ENCODE measurements at places on chromosomes 6 and 20.

DNA sequence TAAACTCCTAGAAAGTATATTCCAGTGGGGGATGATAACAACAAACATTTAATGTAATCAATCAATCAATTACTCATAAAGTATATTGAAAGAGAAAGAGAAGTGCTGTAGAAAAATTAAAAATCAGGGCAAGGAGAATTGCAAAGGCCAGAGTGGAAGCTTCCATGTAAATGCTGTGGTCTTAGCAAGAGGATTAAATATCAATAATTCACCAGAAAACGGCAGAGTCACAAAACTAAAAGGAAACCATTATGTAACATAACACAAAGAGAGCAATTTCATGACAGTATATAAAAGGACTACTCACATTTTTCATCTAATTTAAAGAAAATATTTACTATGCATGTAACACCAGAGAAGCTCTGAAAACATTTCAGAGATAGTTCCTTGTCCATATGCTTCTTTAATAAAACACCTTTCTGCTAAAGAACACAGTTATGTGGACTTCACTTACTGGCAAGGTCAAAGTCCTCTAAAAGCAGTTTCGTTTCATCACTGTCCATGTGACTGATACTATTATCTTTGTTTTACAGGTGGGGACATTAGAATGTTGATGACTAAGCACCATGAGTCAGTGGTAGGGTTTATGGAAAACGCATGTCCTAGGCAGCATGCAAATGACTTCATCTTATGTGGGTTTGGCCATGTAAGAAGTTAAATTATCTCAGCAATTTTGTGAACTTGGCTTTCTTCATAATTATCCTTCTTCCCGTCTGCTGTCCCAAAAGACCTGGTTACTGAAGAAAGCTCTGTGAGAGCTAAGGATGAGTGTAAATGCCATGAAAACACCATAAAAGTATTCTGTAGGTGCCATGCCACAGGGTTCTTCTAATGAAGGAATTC is 185.8 kb upstream of the TENT5A start:
- DNase-seq, result no peak

GRCh38 chr6:39050453-39051112 is 2.0 kb downstream of the GLP1R start:
- no peak for DNase-seq

GRCh38 chr6:36907781-36908180 is 22.0 kb downstream of the C6orf89 start:
- DNase-seq, result no peak

- DNase-seq, result no peak
Measured at GRCh38 chr6:84967389-84967788, 203.0 kb upstream of the TBX18 start.

- DNase-seq, result no peak
Measured at GRCh38 chr6:153032255-153032882, 29.9 kb upstream of the MTRF1L start.

DNA sequence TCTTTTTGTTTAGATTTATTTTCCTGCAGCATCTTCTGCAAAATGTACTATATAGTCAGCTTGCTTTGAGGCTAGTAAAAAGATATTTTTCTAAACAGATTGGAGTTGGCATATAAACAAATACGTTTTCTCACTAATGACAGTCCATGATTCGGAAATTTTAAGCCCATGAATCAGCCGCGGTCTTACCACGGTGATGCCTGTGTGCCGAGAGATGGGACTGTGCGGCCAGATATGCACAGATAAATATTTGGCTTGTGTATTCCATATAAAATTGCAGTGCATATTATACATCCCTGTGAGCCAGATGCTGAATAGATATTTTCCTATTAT is 3.2 kb downstream of the FOXC1 start:
- no peak for DNase-seq

DNA sequence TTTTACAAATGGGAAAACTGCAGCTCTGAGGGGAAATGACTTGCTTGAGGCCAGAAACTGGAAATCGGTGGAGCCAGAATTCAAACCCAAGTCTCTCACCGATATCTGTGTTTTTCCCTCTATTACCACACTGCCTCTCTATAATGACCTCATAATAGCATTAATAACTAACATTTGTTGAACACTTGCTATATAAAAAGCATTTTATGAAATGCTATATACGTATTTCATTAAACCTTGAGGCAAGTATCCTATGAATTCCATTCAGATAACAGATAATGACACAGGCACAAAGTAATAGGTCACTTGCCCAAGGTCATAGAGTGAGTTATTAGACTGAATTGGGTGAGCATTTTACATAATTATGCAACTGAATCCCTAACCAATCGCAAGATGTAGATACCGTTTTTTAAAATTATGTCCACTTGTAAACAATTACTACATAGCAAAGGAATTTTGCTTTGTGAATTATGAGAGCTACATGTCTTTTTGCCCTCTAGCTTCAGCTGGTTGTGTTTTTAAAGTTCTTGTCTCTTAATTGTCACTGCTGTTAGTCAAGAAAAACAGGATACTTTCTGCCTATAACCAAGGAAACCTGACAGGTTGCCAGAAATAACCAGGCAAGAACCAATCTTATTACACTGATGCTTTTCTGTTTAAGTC is 4.7 kb downstream of the DSN1 start:
- no peak for DNase-seq

DNA sequence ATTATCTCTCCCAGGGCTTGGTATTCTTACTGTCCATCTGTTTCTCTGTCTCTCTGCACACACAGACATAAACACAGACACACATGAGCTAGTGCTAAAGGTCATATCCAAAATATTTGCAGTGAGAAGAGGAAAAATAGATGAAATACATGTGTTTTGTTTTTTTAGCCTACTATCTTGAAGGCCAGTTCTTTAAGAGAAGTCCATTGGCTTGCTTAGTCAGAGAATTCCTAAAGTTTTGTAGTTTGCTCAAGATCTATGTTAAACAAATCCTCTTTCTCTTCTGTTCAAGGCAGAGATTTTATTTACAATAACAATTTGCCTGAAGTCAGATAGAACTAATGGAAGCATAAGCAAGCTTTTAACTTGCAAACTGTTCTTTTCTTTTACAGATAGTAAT is 120.0 kb upstream of the AKIRIN2 start:
- no peak for DNase-seq

GRCh38 chr6:1187293-1188131 is 124.4 kb upstream of the FOXQ1 start:
- DNase-seq, result no peak

GRCh38 chr6:1346558-1347091 is 34.7 kb downstream of the FOXQ1 start:
- no peak for DNase-seq

- no peak for DNase-seq
Measured at GRCh38 chr20:63028461-63028921, 21.7 kb upstream of the BHLHE23 start.

DNA sequence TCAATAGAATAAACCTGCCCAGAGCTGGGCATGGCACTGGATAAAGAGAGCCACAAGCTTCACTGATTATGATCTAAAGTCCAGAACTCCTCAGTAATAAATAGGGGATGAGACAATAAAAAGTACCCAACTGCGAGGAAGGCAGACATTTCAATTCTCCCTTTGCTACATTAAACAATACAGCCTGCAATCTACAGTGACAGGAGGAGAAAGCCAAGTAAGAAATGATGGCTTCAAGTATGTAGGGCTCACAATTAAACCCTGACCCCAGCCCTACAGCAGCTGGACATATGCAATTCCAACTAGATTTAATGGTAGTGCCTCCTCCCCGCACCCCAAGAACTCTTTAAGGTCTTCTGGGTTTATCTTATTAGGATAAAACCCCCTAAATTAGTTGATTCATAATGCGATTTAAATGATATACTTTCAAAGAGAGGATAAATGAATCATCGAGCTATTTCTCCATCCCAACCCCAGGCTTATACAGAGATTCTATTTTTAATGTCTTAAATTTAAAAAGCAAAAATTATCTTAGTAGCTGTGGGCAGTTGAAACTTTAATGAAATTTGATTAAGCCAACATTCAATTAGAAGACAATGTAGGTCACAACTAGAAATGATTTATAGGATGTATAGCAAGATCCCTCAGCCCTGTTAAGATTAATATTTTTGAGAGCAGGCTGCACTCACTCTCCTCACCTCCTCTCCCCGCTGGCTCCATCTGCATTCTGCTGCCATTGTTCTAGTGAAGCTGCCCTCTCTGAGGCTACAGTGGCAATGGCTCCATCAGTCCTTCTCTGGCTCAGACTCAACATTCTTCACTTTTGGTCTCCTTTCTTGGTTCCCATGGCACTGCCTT is 57.1 kb downstream of the OGFRL1 start:
- no peak for DNase-seq

DNA sequence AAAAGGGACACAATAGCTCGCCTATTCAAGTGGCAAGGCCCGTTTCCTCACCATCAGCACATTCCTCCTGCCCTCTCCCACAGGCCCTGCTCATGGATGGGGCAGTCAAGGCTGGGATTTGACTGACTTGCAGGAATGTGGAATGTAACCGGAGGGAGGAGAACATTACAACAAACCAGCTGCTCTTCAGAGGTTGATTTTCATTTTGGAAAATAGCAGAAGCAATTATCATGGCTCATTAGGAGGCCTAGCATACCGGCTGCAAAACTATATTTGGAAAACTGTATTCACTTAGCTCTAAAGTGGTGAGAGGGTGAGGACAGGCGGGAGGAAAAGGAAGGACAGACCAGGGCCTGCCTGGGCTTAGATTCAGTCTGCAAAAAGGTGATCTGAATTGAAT is 283.7 kb downstream of the CD83 start:
- no peak for DNase-seq

- no peak for DNase-seq
Measured at GRCh38 chr6:107532706-107533105, 42.8 kb downstream of the SOBP start.

DNA sequence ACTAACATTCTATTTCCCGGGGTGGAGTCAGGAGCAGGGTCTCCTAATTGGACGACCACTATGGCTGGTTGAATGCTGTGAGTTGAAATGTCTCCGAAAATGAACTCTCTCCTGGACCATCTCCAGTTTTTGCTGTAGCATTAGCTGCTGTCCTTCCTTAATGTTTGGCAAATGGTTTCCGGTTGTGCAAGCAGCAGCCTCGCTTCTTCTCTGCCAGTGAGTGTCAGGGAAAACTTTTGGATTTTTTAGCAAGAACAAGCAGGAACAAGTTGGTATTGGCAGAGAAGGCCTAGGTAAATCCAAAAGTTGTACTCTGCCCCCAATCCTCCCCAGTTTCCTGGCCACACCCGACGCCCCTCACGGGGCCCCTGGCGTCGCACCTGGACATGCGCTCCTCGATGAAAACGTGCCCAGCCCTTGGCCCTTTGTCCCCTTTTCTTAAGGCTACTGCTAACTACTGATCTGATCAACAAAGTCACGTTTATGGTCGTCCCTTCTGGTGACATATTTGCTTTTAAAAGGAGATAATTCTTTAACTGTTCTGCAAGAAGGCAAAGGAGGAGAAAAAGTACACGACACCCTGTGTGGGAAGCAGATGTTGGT is 103.2 kb downstream of the ARMC2 start:
- no peak for DNase-seq

GRCh38 chr6:137775720-137776119 is 91.3 kb upstream of the TNFAIP3 start:
- no peak for DNase-seq

DNA sequence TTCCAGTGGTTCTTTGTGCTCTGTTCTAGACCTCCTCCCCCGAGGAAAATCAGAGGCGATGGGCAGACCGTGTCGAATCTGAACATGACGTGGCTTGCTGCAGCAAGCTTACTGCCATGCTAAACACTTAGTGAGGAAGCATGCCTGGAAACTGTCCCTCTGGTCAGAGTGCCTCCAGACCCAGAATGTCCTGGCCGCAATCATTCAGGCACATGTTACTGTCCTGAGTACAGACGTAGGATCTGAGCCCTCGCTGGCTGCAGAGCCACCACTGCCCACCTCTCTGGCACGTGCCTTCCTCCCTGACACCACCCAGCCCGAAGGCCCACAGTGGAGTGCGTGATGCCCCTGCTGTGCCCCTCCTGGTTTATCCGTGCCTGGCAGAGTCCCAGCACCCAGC is 163.6 kb downstream of the SYNDIG1 start:
- no peak for DNase-seq

DNA sequence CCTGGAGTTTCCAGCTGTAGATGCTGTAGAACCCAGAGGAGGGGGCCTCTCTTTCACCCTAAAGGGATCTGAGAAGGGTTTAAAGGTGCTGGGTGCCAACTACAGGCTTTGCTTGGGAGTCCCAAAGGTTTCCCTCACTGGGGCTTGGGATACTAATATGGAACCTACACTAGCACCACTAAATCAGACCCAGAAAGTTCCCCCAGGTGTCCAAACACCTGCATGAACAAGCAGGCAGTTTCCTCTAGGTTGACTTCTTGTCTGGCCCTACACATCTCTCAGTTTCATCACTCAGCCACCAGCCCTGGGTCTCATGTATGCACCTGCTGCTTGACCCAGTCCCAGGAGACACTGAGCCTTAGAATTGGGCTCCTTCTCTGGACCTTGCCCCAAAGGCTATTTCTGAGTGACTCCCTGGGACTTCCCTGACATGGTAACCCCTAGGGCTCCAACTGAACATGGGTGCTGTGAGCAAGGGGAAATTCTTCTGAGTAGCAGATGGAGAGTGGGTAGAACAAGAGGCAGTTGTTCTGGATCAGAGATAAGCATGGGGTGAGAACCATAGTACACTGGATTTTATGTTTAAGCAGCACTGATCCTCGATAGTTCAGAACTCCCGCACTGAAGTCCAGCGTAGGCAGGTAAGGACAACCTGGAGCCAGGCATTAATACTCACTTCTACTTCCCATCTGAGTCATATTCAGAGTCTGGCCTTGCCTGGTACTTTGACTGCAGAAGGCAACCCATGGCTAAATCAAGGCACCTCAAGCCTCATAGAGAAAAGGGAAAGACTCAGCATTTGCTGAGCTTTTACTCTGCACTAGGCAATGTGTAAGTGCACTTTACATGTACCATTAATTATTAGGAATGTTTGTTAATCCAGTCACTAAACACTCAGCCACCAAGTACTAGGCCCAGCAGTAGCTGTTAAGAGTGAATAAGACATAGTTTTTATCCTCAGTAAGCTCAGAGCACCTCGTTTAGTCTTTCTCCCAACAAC is 16.8 kb downstream of the BCL2L1 start:
- DNase-seq, result no peak

GRCh38 chr6:25675167-25675566 is 23.2 kb downstream of the SCGN start:
- DNase-seq, result no peak

DNA sequence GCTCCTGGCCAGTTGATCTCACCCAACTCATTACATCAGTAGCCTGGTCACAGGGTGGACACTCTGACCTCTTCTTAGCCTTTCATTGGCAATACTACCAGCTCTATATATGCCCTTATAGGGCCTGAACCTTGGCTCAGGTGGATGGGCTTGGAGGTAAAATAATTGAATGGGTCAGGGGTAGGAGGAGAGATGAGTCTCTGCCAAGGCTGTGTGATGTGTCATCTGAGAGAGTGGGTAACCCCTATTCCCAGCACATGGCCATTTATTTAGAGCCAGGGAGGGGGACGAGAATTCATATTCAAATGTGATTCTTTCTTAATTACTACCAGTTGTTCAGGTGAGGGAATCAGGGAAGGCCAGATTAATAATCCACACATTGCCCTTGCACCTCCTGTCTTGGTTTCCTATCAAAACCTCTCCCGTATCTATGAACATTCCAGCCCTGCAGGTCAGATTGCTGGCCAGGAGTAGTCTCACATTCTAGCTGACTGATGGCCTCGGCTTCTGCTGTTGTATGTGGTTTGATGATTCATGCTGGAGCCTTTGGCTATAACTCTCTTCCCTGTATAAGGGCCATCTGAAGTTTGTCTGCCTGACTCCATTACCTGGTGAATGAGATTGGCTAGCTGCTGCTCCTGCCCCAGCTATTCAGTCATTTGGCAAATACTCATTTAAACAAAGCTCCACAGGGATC is 13.4 kb downstream of the C20orf173 start:
- DNase-seq, result no peak
